ENCODE measurements at places on chromosomes 12 and 14.

- no peak for DNase-seq
Observed at GRCh38 chr14:32764131-32764530, 174.5 kb upstream of the NPAS3 start.

GRCh38 chr12:16955083-16955657 lies 349.2 kb upstream of the LMO3 start:
- DNase-seq, result no peak

DNA sequence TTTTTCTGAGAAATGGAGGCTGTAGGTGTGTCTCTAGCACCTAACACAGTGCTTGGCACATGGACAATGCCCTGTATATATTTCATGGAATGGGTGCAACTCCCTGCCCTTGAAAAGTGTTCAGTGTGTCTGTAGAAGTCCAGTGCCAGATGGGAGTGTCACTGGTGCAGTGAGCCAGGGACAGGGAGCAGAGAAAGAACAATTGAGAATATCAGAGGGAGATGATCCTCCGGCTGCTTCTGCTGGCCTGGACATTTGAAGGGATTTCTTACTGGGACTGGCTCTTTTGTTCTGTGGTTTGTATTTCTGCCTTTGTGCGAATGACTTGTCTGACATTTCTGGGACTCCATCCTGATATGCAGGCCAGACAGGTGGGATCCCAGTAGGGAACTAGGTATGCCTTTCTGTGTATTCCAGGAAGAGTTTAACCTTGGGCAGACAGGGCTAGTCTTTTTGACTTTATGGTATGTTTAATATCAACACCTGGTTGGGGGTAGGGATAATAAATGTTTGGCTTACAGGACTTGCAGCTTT lies 328.0 kb downstream of the NRXN3 start:
- DNase-seq, result no peak

DNA sequence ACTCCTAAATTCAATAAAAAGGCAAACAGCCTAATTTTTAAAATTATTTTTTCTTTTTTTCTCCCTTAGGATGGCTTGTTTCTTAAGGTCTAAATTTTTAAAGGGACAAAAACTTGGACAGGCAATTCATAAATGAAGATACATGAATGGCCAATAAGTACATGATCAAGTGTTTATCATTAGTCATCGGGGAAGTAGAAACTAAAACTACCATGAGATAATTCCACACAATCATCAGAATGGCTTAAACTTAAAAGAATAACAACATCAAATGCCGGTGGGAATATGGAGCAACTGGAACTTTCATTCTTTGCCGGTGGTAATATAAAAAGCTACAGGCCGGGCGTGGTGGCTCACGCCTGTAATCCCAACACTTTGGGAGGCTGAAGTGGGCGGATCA lies 29.1 kb downstream of the MOK start:
- no peak for DNase-seq

DNA sequence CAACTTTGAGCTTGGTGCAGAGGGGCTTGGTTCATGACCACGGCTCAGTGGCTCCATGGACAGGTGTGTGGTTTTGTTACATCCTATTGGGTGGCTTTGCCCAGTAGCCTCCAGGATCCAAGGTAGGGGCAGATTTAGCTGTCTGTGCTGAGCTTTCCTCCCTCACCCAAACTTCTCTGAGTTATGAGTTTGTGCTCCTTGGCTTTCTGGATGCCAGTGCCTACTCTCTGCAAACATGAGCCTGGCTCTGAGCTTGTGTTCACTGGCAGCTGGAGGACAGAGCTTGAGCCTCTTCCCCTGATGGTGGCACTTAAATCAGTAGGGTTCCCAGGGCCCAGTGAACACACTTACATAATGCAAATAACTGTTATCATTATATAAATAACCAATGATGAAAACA lies 45.3 kb upstream of the HECTD1 start:
- DNase-seq, result no peak

- no peak for DNase-seq
Observed at GRCh38 chr14:95264271-95264973, 55.3 kb downstream of the CLMN start.

- no peak for DNase-seq
Observed at GRCh38 chr12:32395026-32395425, 4.3 kb upstream of the FGD4 start.

DNA sequence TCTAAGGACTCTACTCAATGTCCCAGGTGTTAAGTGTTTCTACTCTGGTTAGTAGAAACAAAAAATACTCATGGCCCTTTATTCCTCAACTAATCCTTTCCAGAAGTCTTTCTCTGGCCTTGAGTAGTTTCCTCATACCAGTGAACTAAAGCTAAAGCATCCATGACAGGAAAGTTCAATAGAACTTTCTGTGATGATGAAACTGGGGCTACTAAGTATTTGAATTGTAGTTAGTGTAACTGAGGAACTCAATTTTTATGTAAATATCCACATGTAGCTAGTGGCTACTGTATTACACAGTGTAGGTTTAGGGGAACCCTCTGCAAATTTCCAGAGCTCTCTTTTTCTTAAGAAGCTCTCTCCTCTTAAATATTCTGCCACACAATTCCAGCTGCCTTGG lies 63.7 kb downstream of the R3HDM2 start:
- DNase-seq, result no peak

GRCh38 chr14:96247031-96247430 lies 9.0 kb upstream of the BDKRB1 start:
- no peak for DNase-seq

GRCh38 chr12:57733928-57734327 lies 4.6 kb downstream of the AGAP2 start:
- DNase-seq, result no peak

GRCh38 chr12:64318605-64319004 lies 72.0 kb downstream of the C12orf56 start:
- DNase-seq, result no peak

DNA sequence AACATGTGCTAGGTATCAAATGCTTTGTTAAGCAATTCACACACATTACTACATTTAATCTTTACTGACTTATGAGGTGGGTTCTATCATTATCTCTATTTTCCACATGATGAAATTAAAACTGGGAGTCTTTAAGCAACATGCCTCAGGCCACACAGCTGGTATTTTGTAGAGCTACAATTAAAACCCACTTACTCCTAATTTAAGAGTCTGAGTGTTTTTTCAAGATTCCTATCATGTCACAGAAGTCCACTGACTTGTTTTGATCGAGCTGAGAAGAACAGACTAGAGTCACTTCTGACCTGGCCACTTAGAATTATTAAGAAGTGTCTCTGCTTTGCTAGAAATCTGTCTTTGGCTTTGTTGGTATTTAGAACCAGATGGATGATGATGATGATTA lies 670.7 kb downstream of the NRXN3 start:
- no peak for DNase-seq

DNA sequence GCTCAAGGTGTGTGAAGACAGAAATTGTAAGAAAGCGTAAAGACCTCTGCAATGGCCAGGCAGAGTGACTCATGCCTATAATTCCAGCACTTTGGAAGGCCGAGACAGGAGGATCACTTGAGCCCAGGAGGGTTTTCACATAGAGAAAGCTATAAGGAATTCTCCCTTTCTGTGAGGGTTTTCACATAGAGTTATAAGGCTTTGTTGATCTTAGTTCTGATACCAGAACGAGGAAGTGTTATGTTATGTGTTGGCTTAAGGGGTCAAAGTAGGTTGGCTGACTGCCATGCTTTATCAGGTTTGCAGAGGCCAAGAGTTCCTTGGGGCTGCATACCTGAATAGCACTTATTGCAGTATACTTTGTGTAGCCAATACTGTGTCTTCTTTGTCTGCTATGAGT lies 139.1 kb downstream of the ERC1 start:
- DNase-seq, result no peak

GRCh38 chr12:9051158-9051550 lies 61.8 kb downstream of the KLRG1 start:
- no peak for DNase-seq

GRCh38 chr14:24377126-24377525 lies 9.1 kb downstream of the NFATC4 start:
- DNase-seq, result no peak

- no peak for DNase-seq
Observed at GRCh38 chr14:75734854-75735253, 73.8 kb downstream of the TTLL5 start.

DNA sequence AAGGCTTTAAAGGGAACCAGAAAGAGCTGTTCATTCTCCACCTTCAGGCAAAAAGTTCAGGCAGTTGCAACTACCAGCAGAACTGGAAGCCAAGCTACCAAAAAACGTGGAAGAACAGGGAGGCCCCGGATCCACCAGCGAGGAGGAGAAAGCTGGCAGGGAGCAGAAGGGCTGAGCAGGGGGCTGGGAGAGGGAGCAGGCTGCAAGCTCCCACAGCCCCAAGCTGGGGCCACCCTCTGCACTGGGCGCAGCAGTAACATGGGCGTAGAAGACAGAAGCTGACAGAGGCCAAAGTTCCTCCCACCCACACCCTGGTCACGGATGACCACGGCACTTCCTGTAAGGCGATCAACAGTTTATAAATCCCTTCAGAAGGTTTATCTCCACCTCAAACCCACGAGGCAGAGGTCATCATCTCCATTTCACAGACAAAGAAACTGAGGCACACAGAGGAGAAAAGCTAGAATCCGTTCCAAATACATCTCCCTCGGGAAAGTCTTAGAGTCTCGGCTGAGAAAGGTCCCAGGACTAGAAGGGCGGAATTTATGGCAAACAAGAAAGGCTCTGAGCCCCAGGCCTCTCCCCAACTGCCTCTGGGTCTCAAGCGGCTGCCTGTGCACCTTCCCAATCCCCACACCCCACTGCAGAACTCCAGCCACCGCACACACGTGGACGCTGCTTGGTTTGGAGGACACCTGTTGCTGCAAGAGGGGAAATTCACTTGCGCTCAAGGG lies 1.8 kb downstream of the CCDC85C start:
- DNase-seq, result no peak

GRCh38 chr12:115988212-115988611 lies 289.3 kb downstream of the MED13L start:
- DNase-seq, result no peak

GRCh38 chr14:51495319-51495718 lies 156.4 kb upstream of the FRMD6 start:
- no peak for DNase-seq

DNA sequence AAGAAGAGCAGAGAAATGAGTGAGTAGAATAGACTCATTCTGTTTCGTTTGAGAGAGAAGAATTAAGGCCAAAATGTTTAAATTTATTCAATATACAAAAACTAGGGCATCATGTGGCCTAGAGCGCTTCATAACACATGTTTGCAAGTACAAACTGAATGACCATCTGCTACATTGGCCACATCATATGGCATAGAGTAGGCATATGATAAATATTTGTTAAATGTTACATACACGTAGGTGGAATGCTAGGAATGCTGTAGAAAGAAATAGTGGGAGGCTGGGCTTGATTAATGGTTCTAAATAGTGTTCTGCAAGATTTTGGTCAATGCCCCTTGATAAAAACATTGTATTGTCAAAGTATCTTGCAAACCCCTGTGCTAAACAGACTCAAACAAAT lies 10.8 kb downstream of the MGP start:
- no peak for DNase-seq
